ENCODE measurements at places on chromosomes 7 and 10.

- DNase-seq: no peak
Observed at GRCh38 chr7:151773797-151774196, 103.1 kb downstream of the PRKAG2 start.

GRCh38 chr7:110204527-110204926, 886.4 kb upstream of the LRRN3 start:
- DNase-seq: no peak

DNA sequence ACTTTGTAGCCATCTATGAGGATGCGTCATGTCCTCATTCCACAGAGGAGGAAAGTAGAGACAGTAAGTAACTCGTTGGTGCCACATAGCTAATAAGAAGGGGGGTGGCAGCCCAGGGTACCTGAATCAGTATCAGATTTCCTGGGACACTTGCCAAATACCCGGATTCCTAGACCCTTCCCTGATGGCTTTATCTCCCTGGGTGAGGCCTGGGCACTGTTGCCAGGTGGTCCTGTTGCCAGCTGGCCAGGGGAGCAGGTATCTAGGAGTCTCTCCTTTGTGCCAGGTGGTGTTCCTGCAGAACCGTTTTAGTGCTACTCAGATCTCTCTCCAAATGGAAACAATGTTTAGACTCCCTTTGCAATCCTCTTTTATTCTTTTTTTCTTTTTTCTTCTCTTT, 12.7 kb downstream of the SLC29A3 start:
- DNase-seq: no peak

GRCh38 chr7:93574646-93575554, at the start of gene CALCR:
TSS of gene CALCR (minus strand) at chr7:93574724. CDS start at chr7:93486981, 87,743 bp downstream.
- no peak for DNase-seq

DNA sequence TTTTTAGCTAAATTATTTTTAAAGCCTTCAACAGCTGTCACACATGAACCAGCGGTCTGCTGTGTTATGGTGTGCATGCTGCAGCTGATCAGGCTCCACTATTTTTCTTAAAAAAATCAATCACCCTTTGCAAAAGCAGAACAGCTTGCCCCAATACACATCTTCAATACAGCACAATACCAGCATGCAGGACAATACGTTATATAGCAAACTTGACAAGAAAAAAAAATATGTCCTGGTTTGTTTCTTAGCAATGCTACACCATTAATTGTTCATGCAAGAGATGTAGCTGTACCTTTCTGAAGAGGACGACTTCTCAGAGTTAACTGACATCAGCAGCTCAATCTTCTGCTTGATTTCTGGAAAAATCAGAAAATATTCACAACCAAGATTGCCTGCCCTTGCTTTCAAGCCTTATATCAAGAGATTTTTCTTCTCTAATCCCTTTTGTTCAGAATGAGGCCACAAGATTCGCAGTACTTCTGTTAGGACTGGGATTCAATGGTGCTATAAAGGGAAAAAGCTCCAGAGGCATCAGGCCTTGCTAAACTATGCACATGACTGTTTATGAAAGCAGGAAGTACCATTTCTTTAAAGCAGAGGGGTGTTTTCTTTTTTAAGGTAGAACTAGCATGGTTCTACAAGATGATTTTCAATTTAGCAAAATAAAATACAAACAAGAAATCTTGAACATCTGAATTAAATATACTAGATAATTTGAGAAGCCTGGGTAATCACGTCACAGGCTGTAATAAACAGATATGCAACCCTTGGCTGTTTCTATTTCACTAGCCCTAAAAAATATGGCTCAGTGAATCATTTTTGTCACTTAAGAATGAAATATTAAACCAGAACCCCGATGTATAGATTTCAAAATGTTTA, 120.0 kb downstream of the SRPK2 start:
- no peak for DNase-seq

GRCh38 chr7:30912021-30912730, 523 bp downstream of the AQP1 start:
- no peak for DNase-seq

DNA sequence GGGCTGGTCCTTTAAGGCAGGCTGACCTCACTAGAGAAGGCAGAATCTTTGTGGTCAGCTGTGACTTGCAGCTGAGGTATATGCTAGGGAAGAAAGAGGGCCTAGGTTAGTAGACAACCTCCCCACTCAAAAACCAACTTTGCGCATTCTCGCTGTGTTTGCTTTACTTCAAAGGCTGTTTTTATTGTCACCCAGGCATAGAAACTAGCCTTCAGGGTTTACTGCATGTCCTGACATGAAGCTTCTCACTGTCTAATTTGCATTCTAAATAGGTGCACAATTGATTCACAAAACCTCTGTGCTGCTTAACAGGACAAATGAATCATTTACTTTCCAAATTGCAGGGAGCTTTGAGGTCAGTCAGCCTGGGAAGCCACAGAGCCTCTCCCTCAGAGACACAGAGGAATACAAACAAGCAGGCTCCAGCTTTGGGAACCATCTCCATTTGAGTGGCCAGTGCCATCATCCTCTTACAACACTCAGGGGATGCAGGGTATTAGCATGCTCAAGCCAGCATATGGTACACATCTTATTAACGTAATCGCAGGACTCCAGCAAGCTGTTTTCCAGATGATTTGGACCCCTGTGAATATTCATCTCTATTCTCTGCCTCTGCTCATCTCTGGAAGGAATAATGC, 596.4 kb upstream of the GHITM start:
- DNase-seq: no peak

- no peak for DNase-seq
Observed at GRCh38 chr7:54186336-54186735, 355.8 kb upstream of the VSTM2A start.

GRCh38 chr7:78222001-78222751, 423.6 kb downstream of the PHTF2 start:
- no peak for DNase-seq

DNA sequence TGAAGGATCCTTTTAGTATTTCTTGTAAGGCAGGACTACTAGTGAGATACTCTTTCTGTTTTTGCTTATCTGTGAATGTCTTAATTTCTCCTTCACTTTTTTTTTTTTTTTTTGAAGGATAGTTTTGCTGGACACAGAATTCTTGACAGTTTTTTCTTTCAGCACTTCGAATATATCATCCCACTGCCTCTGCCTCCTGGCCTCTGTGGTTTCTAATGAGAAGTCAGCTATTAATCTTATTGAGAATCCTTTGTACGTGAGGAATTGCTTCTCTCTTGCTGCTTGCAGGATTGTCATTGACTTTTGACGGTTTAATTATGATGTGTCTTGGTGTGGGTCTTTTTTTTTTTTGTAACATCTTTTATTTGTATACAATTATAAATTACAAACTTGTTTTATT, 12.6 kb upstream of the WAC start:
- DNase-seq: no peak

GRCh38 chr7:92634924-92635519, 44.8 kb upstream of the FAM133B start:
- no peak for DNase-seq

DNA sequence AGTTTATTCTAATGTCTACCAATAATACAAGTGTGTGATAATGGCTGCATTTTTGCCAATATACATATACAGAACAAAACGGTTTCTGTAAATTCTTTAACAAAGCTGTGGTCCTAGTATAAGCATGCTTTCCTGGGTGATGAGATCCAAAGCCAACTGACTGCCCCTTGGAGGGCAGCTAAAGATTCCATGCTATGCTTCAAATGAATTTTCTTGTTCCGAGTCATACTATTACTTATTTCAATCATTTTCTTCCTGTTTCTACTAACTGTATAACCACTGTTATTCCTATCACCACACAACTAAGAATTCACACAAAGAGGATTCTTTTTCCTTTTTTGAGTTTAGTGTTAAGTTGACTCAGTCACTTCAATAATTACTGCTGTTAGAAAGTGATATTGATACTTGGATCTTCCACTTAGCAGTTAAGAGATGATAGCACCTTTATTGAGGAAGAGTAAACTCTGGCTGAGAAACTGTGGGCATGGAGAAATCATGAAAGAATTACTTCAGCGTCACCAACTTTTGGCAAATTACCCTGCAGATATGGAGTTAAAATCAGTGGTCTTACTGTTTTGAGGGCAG, 197.5 kb downstream of the ARL4A start:
- no peak for DNase-seq
